ENCODE measurements at places on chromosomes 1 and 21.

GRCh38 chr21:14080040-14080763, 130.6 kb downstream of the LIPI start:
- no peak for DNase-seq

DNA sequence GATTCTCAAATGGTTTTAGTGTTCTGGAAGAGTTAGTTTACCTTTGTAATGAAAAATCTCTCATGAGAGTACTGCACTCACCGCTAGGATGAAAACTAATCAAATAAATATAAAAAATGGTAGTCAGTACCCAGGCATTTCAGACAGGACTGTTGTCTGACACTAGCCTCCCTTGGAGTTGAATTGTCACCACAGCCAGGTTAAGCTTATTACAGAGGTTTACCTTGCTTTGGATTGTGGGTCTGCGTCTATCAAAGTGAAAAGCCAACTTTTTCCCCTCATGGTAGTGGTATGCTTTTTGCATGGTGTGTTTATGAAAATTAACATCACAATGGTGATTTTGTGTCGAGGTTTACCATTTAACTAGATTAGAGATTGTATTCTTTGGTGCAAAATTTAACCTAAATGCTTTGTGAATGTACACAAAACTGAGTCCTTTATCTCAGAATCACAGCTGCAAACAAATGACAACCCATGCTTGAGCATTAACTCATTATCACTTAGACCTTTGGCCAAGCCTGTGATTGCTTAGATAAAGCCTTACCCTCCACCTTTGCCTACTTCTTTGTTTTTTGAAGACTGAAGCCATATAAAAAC, 20.1 kb downstream of the RAP1A start:
- no peak for DNase-seq

GRCh38 chr1:240237305-240237721, 145.6 kb downstream of the FMN2 start:
- no peak for DNase-seq

DNA sequence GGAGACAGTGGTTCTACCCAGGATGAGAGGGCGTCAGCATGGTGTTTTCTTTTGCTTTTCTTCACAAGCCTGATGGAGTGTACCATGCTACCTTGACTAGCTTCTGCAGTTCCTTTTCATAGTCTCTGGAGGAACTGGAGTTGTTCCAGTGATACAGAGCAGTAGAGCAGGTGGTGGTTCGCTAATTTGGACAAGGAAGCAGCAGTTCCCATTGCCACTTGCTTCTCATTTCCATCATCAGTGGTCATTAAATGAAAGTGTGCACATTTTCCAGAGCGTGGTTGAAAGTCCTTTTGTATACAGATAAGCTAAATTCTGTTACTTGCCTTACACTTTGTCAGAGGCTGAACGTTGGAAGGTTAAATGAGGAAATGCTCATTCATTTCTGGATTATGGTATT, 182.3 kb downstream of the C1orf21 start:
- DNase-seq: no peak

- no peak for DNase-seq
These were observed 3.9 kb upstream of the POU3F1 start for GRCh38 chr1:38050397-38051078.

- DNase-seq: no peak
These were observed 284.4 kb downstream of the VAV3 start for GRCh38 chr1:107680579-107680985.

GRCh38 chr1:26957306-26957705, 3.0 kb downstream of the KDF1 start:
- DNase-seq: no peak

DNA sequence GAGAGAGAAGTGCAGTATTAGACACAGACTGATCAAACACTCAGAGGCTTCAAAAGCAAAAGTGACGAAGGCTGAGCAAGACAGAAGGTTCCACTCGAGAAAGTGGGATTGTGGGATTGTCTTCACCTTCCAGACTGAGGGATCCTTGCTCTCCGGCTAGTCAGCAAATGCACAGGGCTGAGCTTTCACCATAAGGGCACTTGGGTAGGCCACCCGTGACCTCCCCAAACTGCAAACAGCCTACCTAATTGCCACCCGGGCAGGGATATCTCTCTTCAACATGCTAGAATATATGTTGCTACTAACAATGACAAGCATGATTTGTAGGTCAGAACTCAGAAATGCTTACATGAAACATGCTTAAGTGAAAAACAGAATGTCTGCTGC, 35.3 kb upstream of the RIPK4 start:
- DNase-seq: no peak

- no peak for DNase-seq
These were observed 89.3 kb upstream of the CNIH3 start for GRCh38 chr1:224526771-224527170.

- no peak for DNase-seq
These were observed 375.1 kb downstream of the RYR2 start for GRCh38 chr1:237416924-237417655.

DNA sequence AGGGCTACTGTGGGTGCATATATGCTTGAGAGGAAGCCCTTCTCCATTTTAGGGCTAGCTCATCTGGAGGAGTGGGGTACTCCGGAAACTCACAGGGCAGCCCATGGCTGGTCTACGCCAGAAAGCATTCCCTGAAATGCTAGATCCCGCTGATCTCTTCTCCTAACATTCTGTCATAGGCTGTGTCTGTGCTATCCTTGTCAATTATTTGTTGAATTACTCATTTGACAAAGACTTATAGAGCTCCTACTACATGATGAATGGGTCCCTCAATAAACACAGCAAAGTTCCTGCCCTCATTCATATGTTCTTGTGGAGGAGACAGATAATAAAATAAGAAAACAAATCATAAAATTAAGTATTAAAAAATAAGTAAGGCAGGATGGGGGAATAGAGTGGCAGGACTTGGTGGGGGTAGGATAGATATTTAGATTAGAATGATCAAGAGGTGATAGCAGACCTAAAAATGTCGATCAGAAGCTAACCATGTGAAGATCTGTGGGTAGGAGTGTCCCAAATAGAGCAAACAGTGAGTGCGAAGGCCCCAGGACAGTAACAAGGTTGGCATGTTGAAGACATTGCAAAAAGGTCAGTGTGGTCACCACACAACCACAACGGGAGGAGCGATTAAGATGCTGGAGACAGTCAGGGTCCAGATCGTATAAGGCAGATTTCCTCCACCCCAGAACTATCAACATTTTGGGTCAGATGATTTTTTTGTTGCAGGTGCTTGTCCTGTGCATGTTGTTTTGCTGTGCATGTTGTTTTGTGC, 13.2 kb downstream of the NGF start:
- no peak for DNase-seq

DNA sequence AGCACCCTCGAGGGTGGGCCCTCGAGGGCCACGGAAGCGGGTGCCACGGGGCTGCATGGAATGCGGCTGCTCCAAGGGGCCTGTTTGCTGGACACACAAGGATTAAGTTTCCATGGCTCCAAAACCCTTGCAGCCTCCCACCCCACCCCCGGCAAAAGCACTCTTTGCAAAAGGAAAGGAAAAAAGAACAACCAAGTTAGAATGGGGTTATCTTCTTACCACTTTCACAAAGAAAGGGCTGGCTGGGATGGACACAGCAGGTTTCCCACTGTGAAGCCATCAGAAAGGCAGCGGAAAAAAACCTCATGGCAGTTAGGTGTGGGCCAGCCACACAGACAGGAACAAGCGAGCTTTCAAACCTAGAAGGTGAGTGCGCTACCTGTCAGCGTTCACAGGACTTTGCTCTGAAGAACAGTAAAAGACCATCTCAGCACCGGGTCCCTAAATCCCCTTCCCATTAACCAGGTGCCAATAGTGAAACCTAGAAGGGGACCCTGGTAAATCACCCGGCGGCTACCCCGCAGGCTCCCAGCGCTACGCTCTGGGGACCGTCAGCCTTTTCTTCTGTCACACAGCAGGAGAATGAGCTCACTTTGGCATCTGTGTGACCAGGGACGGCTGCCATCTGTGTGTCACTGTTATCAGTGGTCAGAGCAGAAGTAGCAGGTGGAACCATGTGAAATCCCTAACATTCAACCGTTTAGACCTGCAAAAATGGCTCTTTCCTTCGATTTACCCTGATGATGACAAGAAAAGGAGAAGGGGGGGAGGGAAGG, 93.0 kb downstream of the SIM2 start:
- no peak for DNase-seq

DNA sequence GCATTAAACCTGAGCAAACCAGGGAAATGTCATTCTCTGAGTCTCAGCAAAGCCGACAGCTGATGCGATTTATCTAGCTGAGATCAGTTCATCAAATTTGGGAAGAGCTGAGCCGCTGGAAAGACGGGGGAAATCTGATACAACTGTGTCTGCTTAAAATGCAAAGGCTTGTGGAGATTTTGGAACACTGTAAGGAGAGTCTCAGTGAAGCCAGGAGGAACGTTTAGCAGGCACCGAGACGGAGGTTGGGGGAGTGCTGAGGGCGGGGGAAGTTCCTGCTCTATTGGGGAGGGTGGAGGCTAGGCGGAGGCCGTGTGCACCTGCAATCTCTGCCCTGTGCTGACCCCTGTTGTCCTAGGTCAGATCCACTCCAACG, 143.2 kb upstream of the CSF3R start:
- no peak for DNase-seq

DNA sequence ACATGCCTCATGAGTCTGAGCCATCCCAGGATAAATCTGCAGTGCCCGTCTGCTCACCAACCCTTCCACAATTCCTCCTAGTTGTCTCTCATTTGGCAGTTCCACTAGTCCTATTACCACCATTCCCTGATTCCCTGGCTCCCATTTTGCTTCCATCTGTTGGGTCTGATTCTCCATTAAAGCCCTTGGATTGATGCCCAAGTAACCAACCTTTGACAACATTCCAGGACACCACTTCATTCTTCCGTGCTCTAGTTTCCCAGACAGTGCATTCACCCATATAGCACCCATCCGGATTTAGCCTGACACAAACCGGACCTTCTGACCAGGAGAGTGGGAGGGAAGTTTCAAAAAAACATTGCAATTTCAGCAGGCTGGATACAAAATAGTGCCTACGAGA, 189.4 kb upstream of the PALMD start:
- no peak for DNase-seq

DNA sequence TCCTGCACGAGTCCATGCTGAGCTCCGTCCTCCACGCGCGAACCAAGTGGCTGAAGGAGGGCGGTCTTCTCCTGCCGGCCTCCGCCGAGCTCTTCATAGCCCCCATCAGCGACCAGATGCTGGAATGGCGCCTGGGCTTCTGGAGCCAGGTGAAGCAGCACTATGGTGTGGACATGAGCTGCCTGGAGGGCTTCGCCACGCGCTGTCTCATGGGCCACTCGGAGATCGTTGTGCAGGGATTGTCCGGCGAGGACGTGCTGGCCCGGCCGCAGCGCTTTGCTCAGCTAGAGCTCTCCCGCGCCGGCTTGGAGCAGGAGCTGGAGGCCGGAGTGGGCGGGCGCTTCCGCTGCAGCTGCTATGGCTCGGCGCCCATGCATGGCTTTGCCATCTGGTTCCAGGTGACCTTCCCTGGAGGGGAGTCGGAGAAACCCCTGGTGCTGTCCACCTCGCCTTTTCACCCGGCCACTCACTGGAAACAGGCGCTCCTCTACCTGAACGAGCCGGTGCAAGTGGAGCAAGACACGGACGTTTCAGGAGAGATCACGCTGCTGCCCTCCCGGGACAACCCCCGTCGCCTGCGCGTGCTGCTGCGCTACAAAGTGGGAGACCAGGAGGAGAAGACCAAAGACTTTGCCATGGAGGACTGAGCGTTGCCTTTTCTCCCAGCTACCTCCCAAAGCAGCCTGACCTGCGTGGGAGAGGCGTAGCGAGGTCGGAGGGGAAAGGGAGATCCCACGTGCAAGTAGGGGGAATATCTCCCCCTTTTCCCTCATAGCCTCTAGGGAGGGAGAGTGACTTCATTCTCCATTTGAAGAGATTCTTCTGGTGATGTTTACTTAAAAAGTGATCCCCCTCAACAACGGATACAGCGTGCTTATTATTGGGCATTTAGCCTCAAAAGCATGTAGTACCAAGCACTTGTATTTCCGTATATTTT, 991 bp downstream of the PRMT6 start:
- DNase-seq: peak; percentile 64

- no peak for DNase-seq
These were observed 362.1 kb downstream of the SMYD3 start for GRCh38 chr1:246144931-246145330.

- DNase-seq: no peak
These were observed 69.1 kb upstream of the MRPS6 start for GRCh38 chr21:34004013-34004938.

GRCh38 chr1:207845109-207845508, 65.8 kb downstream of the CD34 start:
- DNase-seq: no peak

- no peak for DNase-seq
These were observed 132.3 kb downstream of the GABPA start for GRCh38 chr21:25867061-25867460.

DNA sequence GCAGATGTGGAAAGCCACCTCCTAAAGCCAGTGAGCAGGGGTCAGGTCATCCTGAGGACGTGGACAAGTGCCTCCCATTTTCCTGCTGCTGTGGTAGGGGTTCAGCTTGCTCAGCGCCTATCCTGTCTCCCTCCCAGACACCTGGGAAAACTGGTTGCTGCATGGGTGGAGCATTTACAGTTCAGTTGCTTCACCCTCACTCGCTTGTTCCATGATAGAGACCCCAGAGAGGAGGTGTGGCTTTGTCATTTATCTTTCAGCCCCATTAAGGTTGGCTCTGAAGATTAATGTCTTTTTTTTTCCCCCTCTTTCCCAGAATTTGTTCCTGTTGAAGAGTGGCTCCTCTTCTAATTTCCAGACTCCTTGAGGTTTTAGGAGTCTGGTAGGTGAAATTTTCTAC, 9.2 kb downstream of the VANGL1 start:
- no peak for DNase-seq

DNA sequence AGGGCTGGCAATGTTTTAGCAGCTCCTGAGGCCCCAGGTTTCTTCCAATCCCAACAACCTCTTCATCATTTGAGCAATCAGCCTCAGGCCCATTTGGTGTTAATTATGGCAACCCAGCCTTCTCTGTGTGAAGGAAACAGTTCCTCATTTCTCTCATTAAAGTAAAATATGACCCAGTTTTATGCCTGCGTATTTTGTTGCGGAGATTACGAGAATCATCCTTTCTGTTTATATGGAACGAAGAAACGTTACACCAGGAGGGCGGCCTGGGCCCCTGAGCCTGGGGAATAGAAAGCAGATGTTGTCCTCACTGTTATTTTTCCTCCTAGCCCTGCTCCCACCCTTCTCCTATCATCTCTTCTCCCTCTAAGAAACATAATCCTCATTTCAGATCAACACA, 332.2 kb upstream of the USP24 start:
- no peak for DNase-seq
